ENCODE measurements at places on chromosomes 2 and 18.

DNA sequence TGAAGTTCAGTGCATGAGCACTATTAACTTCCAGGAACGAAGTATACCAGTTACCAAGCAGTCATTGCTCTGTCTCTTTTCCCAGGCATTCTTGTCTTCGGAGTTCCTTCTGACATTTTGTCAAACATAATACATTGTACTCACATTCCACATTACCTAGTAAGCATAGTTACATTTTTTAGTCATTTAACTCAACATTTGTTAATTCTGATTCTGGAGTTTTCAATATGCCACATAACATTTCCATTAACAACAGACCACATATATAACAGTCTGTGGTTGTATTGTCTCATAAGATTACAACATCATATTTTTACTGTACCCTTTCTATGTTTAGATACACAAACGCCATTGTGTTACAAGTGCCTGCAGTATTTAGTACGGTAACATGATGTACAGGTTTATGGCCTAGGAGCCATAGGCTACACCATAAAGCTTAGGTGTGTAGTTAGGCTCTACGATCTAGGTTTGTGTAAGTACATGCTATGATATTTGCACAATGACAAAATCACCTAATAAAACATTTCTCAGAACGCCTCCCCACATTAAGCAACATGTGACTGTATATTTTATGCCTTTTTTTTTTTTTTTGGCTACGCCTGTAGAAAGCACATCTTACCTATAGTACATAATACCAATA is 187.1 kb downstream of the DYM start:
- no peak for DNase-seq

DNA sequence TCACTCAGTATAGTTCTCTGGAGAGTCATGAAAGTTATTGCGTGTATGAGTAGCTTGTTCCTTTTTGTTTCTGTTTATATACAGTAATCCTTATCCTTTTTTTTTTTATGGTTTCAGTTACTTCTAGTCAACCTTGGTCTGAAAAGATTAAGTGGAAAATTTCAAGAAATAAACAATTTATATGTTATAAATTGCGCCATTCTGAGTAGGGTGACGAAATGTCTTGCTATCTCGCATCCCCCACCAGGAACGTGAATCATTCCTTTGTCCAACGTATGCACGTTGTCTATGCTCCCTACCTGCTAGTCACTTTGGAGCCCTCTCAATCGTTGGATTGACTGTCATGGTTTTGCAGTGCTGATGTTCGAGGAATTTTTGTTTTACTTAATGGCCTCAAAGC is 60.4 kb downstream of the FAM117B start:
- DNase-seq = no peak

- DNase-seq = peak; percentile 85
Observed at GRCh38 chr18:44130376-44130942, 550.2 kb upstream of the SETBP1 start.

DNA sequence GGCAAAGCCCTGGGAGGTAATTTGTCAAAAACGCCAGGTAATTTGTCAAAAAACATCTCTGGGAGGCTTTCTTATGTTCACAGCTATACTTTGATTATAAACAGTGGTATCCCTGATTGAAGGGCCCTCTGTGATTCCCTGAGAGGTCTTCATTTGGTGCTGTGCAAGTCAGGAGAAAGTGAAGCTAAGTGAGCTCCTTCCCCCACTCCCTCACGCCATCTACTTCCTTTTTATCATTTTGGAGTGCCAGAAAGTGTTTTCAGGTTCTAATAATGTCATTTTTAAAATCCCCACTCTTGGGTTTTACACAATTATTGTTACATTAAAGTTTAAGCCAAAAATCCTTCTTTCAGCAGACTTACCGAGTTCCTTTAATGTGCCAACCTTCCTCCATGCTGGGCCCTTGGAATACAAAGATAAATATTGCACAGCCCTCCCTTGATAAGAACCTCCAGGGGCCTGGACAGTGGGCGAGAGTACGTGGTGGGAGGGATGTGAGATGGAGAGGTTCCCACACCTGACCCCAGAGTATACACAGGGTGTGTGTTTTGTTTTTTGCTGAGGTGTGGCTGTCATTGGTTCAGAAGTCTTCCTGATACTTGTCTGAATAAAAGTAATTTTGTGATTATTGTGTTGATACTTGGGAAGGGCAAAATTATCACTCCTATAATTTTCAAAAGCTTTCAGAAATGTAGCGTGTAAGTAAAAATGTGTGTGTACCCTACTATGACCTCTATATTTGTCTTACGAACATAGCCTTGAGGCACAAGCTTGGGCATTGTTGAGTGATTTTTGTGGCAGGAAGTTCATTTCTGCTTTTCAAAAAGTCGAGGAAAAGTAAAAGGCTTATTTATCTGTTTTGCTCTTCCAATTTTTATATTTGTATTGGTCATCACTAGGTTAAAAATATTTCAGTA is 8.2 kb downstream of the MAPRE2 start:
- DNase-seq = no peak

DNA sequence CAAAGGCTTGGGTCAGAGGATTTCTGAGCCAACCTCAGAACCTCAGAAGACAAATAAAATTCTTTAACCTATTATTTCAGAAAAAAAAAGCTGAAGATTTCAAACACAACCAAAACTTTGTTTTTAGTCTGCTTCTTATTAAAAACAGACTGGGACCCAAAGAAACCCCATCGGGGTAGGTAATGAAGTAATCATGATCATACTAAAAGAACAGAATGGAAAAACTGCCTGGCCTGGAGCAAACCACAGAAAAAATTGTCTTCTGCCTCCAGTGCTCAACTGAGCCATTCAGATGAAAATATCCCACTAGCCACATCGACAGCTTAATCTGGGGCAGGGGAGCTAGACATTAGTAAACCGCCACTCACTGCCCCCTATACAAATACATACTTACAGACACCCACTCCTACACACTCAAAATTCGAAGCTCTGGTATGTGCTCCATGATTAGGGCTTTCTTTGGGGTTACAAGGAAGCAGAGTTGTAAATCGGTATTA is 76.5 kb downstream of the SDC1 start:
- no peak for DNase-seq

- no peak for DNase-seq
Observed at GRCh38 chr2:64939332-64939917, 49.8 kb upstream of the SLC1A4 start.

DNA sequence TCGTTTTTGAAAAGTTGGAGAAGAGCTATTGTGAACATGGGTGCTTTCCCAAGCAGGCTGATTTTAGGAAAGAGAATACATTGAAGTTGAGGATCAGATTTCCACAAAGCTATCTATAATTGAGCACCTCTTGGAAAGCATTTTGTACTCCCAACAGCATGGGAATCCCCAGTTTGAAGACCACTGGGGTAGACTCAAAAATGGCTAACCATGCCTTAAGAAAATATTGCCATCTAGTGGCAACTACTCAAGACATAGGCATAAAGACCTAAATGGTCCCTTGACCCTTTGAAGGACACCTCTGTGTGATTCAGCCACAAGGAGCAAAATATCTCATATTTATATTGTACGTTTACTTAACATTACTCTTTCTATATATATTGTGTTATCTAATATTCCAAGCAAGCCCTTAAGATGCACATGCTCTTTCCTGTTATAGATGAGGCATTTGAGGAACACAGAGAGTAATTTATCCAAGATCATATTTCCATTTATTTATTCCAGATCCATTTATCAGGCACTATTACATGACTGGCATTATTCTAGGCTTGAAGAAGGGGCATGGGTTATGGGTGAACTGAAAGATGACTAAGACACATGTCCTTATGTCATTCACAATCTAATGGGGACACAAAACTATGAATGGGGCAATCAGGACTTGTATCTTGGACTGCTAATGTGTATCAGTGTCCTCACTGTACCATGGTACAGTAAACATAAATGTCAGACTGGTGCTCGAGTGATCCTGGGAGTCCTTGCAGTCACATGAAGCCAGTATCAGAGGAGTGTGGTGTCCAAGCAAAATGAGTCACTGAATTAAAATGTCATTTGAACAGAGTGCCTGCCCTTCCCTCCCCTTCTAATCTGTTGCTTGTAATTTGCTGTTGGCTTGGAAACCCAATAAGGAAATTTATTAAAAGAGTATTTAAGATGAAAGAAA is 121.0 kb upstream of the XPO1 start:
- DNase-seq = peak; percentile 14

DNA sequence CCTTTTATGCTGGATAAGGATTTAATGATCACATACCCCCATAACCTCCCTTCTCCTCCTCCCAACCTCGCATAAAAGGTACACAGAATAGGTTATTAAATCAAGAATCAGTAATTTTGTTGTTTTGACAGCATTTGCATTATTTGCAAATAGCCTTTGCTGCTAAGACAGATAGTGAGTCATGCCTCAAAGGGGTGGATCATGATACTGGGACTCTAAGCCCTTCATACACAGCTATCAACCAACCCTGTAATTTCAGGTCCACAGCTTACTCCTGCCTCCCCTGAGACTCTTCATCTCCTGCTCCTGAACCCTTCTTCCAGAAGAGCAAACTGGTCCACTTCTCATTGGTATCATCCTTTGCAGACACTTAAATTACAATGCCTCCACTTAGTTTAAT is 73.8 kb upstream of the KLHL29 start:
- DNase-seq = no peak

GRCh38 chr2:193476171-193476800 is 1281.6 kb upstream of the TMEFF2 start:
- no peak for DNase-seq

- no peak for DNase-seq
Observed at GRCh38 chr2:181810823-181811695, 80.5 kb upstream of the ITPRID2 start.

GRCh38 chr2:143575340-143575739 is 446.1 kb downstream of the ARHGAP15 start:
- no peak for DNase-seq

DNA sequence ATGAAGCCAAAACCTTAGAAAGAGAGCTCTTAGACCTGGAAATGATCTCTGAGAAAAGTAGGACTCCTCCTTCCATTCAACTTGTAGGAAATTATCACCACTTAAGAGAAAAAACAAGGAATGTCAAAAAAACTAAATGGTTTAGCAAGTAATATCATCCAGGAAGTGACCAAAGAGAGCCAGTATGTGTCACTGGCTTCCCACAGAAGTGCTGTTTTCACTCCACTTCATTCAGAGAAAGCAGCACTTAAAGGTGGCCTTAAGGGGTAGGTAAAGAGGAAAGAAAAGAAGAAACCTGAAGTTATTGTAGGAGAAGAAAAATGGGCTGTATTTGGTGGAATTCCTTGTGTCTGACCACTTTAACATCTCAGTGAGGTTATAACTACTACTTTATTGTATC is 414.4 kb upstream of the ETAA1 start:
- DNase-seq = no peak

DNA sequence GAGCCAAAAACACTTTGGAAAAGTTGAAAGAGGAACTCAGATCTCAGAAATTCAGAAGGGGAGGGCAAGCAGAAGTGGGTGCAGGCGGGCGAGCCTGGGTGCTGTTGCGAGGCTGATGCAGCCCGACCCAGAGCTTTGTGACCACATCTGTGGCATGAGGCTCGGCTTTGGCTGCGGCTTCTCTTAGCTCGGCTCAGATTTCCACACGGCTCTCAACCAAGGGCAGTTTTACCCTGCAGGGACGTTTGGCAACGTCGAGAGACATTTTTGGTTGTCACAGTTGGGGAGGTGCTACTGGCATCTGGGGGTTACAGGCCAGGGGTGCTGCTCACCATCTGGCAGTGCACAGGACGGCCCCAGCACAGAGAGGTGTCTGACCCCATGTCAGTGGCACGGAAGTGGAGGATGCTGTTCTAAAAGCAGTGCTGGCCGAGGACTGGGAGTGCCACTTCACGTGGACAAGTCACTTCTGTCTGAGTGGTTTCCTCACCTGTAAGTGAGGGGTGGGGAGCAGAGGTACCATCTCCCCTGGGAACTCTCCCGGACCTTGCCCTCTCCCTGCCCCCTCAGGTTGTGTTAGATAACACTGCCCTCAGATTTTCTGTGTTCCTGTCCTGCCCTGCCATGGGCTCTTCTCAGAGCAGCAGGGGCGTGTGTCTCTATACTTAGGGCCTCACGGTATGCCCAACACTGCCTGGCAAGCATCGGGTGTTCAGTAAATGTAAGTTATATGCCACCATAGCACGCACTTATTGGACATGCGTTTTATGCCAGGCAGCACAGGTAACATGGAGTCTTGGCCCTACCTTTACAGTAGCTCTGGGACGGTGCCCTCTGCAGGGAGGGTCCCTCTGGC is 48.7 kb upstream of the FAHD2A start:
- DNase-seq = no peak

- no peak for DNase-seq
Observed at GRCh38 chr2:185695711-185696235, 42.8 kb upstream of the FSIP2 start.
